AG09319 (cell line): ENCODE measurements at places on chromosomes 12 and 14.

DNA sequence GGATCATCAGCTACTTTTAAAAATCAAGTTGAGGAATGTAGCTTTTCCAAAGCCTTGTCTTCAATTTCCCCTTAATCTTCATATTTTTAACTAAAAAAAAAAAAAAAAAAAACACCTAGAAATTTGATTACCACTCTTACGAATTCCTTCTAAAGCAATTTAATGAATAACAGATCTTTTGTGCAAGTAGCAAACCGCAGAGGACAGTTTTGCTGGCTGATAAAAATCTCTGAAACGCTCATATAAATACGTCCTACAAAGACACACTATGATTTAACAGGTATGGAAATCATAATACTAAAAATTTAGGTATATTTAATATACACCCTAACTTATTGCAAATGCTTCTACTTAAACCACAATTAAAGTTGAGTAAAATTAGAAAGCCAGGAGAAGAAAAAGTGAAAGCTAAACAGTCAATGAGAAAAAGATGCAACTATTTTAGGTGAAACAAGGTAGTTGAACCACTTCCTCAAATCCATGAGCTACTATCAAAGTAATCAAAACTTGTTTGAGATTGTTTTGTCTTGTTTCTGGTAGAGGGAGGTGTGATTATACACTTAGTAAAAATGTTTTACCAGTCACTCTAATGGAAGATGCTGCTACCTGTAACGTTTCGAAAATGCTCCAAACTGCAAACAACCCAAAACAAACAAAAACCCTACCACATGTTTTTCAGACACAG, 2.2 kb downstream of the PAWR start:
- no peak for DNase-seq

- no peak for DNase-seq
These were observed 881.9 kb downstream of the GALC start for GRCh38 chr14:87111126-87111525.

DNA sequence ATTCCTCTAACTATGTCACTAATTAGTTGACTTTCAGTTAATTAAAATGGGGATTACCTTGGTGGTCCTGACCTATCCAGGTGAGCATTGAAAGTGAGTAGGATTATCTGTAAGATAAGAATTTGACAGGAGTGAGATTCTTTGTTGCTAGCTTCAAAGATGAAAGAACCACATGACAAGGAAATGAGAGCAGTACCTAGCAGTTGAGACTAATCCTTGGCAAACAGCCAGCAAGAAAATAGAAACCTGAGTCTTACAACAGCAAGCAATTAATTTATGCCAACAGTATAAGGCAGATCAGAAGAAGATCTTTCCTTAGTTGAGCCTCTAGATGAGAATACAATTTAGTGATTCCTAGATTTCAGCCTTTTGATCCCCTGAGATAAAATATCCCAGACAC, 1058.4 kb downstream of the LRFN5 start:
- DNase-seq, result no peak

DNA sequence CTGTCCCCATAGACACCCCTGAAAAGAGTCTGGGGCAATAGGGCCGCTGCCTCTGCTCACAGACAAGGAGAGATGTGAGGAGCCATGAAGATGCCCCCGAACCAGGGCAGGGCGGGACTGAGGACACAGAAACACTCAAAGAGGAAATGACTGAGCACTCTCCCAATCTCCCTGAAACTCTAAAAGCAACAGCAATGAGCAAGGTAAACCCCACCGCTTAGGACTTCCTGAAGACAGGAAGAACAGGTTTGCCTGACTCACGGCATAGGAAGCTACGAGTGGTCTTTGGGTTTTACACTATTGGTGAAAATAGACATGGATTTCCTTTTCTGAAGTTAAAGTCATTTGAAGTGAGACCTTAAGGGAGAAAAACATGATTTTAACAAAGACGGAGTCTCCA, 32.5 kb downstream of the STX2 start:
- DNase-seq, result no peak

DNA sequence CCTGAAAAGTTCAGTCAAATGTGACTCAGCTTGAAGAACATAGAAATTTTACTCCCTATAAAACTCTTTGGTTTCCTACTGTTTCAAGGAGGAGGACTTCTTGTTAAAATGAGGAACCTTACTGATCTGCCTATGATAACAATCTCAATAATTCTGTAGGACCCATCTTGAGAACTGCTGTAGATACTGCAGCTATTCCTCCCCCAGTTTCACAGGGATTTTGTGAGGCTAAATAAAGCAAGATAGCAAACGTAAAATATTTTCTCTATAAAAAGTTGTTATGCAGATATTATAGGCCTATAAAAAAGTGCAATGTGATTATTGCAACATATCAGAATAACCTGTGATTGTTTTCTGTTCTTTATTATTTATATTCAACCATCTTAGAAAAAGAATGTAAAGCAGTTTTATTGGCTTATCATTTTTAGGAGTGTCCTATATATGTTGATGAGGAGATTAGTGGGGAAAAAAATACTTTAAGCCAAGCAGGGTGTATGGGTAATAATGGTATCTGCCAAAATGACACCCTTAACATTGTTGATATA, 12.1 kb downstream of the CLEC14A start:
- no peak for DNase-seq

- DNase-seq, result no peak
These were observed 131.5 kb downstream of the C12orf50 start for GRCh38 chr12:87897662-87898061.

DNA sequence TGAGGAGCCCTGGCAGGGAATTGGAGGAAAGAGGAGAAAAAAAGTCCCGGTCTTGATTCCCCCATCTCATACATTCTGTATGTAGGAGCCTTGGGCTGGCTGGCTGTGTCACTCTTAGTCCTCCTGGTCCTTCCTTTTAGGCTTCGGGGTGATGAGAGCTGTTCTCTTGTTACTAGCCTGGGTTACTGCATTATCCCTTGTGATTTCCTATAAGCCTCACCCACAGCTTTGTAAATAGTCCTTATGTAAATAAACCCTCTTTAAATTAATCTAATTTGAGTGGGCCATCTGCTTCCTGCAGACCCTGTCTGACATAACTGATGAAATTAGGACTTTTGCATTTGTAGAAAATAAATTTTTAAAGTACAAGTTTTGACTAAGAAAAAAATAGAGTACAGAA, 19.2 kb downstream of the DNM1L start:
- DNase-seq, result no peak

GRCh38 chr12:125689576-125690410, 624.6 kb downstream of the AACS start:
- no peak for DNase-seq

DNA sequence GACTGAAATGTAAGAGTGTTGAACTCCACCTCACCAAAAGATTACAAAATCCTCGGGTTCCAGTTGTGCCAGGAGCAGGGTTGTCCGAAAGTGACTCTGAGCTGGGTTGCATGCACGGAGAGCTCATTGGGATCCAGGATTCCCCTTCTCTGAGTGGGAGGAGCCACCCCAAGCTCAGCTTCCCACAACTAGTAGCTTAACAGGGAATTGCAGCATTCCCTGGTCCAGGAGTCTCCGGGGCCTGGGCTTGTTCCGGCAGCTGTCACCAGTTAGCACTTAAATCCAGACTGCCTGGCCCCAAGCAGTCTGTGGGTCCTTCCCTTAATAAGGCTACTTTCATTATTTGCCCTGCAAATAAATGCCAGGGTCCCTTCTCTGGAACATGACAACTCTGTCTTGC, 50.1 kb downstream of the CD9 start:
- no peak for DNase-seq

DNA sequence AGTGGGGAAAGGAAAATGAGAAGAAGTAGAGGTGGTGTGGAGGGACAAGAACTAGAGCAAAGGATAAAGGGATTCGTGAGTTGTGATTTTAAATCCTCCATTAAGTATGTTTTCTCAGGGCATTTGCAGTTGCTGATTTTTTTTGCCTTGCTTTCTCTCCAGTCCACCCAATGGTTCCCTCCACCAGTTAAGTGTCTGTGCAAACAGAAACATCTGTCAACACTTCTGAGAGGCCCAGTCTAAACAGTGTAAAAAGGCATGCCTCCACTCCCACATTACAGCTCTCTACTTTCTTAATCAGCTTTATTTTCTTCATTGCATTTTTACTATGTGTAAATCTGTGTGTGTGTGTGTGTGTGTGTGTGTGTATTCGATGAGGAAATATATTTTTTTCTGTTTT, 141.2 kb downstream of the PPFIA2 start:
- no peak for DNase-seq

- no peak for DNase-seq
These were observed 171.7 kb downstream of the MIPOL1 start for GRCh38 chr14:37369425-37369824.

GRCh38 chr12:66637699-66638301, 41.1 kb downstream of the GRIP1 start:
- DNase-seq, result no peak

GRCh38 chr12:28177905-28178304, 12.4 kb upstream of the CCDC91 start:
- DNase-seq, result no peak

GRCh38 chr14:71651228-71651627, 281.0 kb upstream of the RGS6 start:
- peak; percentile 78 for DNase-seq

DNA sequence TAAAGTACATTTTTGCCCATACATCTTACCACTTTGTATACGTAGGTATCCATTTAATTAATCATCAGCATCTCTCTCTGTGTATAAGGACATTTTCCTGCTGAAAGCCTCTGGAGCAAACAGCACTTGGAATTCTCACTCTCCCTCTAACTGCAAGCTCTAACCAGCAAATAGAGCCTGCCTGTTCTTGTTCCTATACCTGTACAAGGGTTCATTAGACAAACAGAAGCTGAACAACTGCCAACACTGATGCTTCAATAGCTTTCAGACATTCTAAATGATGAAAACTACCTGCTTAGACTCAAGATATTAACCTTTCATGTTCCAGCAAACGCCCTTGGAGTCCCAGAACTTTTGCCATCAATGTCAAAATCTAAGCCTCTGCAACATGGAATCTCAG, 98.0 kb downstream of the KCNH5 start:
- DNase-seq, result no peak

DNA sequence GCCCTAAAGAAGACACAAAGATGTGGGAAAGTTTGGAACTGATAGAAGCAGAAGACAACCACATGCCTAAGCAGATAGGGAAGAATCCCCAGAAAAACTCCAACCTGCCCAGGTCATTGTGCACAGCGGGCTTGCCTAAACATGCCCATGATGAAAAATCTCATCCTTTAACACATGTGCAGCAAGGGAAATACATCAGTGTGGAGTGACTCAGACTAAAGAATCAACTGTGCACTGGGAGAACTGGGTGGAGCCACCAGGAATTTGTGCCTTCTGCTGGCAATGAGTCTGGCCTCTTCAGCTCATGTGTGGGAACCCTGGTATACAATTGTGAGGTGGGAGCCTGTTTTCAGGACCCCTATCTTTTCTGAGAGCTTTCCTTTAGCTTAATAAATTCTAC, 398.5 kb downstream of the FSCB start:
- no peak for DNase-seq

- DNase-seq, result no peak
These were observed 33.5 kb upstream of the SPIC start for GRCh38 chr12:101441461-101442224.
